Trophoblast cell (in vitro differentiated cells and primary cell): ENCODE measurements at places on chromosomes 2 and 18.

GRCh38 chr2:38194751-38195150 is 118.8 kb upstream of the CYP1B1 start:
- DNase-seq = peak; percentile 24

DNA sequence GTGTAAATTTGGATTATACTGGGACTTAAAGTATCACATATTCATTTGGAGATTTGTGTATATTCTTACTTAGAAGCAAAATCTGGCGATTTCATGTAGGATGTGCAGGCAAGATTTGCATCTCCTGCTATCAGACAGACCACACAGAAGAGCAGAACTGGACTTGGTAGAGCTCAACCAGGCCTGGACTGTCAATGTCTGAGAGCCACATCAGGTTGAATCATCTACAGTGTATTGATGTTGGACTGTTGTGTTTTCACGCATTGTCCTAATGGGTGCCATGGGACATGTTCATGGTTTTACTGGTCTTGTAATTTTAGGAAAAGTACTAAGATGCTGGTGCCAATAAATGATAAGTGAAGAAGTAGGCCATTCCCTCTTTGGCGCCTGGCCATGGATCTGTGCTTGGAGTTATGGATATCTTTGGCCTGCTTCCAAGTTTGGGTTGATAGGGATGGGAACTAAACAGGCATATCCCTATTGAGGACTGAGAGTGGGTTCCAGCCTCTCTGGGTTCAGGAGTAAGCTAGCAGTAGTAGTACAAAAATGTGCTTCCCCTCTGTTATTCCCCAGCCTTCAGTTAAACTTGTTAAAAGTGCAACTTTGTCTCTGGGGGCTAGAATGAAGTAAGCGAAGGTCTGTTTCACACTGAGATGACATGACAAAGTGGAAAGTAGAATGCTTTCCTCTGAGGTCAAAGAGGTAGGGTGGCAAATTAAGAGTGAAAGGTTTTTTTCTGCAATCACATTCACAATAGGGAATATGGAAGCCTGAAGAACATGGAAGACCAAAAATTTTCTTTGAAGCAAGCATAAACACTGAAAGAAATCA is 49.2 kb upstream of the NEMP2 start:
- DNase-seq = no peak

DNA sequence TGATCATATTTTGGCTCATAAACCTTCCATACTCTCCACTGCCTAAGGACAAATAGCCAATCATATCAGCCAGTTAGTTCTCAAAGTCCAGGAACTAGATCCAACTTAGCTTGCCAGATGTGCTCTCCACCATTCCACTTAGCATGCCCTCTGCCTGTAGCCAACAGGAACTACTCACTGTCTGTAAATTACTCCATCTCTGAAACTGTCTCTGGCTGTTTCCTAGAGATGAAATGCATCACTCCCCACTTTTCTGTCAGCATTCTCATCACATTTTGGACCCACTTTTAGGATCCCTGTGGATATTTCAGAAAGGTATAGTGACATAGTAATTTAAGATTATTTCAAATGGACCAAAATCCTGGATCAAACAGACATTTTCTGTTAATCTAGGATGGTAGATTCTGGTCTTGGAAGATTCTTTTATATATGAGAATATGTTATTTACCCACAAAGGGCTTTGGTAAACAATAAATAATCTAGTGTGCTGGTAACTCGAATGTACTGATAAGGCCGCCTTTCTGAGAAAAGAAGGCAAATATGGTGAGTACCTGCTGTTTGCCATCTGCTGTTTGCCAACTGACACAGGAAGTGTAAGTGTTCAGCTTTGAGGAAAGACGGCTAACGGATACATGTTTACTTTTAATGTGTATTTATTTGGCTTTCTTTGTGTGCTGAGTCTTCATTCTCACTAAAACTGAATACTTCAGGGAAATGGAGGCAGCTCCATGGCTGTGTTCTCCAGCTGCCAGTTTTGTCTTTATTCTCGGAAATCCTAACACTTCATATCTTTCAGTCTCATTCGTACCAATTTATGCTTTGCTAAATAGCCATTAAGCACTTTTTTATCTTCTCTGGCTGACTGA is 79.5 kb downstream of the EVA1A start:
- no peak for DNase-seq

DNA sequence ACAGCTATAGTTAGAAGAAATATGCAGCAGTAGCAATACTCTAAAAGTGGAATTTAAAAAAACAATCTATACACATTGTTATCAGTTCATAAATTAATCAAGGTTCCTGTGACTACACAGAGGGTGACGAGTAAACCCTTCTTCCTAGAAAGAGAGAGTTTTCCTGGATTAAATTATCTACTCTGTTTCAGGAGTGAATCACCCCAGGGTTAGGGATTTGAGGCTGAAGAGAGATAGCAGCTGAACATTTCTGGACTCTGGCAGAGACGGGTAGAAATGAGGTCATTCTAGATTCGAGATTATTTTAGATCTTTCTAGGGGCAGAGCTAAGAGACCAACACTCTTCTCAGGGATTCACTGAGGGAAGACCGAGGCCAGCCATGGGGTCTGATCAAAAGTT is 38.8 kb upstream of the PMAIP1 start:
- DNase-seq = no peak

GRCh38 chr2:127709336-127709735 is 8.0 kb downstream of the SFT2D3 start:
- no peak for DNase-seq

DNA sequence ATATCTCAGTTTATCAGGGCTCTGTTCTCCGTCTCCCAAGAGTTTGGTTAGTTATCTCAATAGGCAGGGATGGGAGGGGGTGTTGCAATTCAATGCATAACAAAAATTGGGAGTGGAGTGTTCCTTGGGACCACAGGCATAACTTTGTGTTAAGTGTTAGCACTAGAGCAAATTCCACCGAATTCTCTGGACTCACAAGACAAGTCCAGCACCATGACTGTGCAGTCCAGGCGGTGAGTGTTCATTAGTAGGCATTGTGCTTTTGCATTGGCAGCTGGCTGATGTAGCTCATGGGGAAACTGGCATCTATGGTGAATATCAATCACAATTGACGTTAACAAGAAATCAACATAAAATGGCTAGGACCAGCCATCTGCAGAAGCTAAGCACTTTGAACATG is 79.0 kb upstream of the CABLES1 start:
- no peak for DNase-seq

- DNase-seq = no peak
Measured at GRCh38 chr2:49021271-49021670, 133.0 kb downstream of the FSHR start.

GRCh38 chr2:8515864-8516533 is 165.9 kb upstream of the ID2 start:
- no peak for DNase-seq

GRCh38 chr2:236712961-236713673 is 143.5 kb downstream of the ACKR3 start:
- DNase-seq = no peak

DNA sequence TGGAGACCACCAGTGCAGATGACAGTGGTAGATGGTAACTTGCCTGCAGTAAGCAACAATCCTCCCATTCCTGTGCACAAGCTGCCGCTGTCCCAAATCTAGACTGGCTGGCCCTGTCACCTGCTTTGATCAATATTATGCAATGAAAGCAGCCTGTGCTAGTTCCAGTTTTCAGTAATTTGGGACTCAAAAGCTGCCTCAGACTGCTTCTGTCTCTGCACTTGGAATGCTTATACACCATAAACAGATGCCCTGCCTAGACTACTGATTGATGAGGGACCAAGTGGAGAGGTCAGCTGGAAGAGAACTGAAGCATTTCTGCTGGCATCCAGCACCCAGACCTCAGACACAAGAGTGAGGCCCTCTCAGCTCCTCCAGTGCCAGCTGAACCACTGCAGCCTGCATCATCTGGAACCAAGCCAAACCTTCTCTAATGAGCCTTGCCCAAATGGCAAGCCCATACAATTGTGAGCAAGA is 24.9 kb downstream of the CCBE1 start:
- no peak for DNase-seq
